ENCODE measurements at places on chromosomes 3 and 15. TPM values are rescaled to one million over a fixed set of nuclear protein-coding genes. Genes with fewer than 3 reads are reported as not detected.

- no peak for DNase-seq
Observed at GRCh38 chr3:134374791-134375581, 739 bp upstream of the AMOTL2 start.

DNA sequence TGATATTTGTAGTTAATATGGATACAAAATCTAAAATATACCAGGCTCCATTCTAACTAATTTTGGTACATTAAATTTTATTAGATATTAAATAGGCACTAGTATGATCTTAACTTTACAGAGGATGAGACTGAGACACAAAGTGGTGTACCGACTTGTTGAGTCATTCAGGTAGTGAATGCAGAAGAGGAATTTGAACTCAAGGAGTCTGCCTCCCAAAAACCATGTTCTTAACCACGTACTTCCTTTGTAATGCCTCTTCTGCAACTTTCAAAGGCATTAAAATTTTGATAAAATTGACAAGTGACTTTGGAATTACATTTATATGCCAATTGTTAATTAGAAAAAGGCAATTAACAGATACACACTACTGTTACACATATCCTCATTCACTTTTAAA, 61.8 kb downstream of the ZBBX start:
- no peak for DNase-seq

Gene IQCH
- total RNA-seq, result 2.7 TPM

GRCh38 chr3:43692971-43693370, 2.2 kb downstream of the ABHD5 start:
- no peak for DNase-seq

Gene TMEM40
- 0.27 TPM for total RNA-seq

- DNase-seq, result no peak
Observed at GRCh38 chr3:54202054-54202453, 79.7 kb downstream of the CACNA2D3 start.

GRCh38 chr3:120410541-120410940, 40.3 kb downstream of the FSTL1 start:
- no peak for DNase-seq

- DNase-seq, result no peak
Observed at GRCh38 chr15:93859176-93859575, 372.2 kb upstream of the MCTP2 start.

- no peak for DNase-seq
Observed at GRCh38 chr15:66558271-66558670, 7.5 kb downstream of the LCTL start.

- no peak for DNase-seq
Observed at GRCh38 chr3:123371859-123372685, 76.8 kb downstream of the ADCY5 start.

Gene ZDHHC23
- total RNA-seq, result 11.0 TPM

DNA sequence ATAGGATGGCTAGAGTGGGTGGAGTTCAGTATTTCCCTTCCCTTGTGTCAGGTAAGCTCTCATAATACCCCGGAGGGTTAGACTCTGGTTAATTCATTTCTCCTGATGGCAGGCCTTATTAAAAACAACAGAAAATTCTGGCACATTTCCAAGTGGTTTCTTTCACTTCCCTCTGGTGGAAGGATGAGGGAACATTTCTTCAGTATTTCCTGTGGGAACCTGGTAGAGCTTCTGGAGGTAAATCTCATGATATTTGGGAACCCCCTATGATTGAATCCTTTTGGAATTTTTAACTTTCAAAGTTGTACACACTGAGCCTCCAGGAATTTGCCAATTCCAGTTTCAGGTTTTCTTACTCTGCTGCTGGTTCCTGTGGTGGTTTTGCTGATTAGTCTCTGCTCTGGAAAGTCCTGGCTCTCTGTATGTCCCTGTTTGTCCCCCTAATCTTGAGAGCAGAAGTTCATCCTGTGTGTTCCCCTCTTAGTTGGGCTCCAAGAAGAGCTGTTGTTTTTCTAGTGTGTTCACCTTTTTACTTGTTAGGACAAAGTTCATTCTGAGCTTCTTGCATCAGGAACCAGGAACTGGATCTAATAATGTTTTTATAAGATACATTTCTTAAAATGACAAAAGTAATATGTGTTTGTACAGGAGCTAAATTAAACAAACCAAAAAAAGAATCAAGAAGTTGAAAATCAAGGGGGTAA, 12.1 kb downstream of the CHRNA7 start:
- DNase-seq, result no peak

DNA sequence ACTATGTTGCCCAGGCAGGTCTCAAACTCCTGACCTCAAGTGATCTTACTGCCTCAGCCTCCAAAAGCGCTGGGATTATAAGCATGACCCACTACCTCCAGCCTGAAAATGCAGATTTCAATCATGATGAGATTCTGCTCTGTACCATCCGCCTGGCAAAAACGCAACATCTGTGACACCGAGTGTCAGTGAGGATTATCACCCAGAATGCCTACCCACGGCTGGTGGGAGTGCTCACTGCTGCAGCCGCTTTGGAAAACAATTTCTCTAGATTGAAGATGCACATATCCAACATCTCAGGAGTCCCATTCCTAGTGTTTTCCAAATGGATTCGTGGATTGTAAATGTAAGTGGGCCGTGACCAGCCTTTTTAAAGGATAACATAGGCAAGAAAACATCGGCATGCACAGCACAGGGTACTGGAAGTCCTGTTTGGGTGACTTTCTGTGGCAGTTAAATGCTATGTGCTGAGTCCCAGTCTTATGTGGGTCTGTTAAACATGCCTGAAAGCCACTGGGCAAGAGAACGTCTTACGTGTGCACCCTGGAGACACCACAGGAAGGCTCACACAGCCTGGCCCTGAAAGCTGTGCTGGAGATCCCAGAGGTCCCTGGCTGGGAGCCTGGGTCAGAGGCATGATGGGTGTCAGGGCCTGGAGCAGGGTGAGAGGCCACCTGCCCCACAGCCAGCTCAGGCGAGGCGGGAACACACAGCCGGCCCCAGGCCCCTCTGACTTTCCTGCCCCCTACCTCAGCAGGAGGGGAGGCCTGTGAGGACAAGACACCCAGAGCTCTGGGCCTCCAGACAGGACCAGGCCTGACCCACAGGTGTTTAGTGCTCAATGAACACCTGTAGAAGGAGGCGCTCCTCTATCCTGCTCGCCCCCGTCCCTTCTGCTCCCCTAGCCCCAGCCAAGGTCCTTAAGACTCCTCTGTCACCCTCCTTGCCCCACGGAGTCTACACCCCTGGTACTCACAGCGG, 918 bp downstream of the PRSS50 start:
- DNase-seq, result no peak

DNA sequence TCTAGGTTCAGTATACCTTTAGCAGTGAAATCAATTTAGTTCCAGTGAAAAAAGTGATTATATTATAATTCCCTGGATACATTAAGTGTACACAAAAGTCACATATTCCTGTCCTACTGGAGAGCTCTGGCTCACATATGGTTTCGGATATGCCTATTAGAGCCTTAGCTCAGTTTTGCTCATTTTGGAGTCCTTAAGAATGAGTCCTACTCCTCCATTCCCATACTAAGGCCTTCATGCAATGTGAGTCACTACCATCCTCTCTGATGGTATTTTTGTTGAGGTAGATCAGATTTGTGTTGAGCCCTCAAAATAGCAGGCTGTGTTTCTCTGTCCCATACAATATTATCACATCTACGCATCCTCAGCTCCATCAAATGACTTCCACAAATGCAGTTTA, 294.2 kb upstream of the COL8A1 start:
- no peak for DNase-seq

DNA sequence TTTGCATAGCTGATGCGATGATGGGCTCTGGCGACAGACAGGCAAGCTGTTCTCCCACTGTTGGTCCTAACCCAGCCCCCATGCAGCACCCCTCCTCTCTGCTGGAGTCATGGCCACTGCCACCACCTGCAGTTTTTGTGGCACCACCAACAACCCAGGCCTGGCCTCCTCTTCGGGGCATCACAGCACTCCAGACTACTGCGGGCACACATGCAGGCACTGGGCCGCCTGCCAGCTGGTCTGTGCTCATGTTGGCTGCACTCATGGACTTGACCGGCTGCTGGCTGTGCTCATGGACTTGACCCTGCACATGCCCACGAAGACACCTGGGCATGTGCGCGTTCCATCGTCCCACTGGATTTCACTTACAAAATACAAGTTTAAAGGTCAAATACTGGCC, 130.9 kb upstream of the TMEM108 start:
- DNase-seq, result no peak

Gene RPL35A
- 345 TPM for total RNA-seq

Gene PLA2G4D
- not detected for total RNA-seq

DNA sequence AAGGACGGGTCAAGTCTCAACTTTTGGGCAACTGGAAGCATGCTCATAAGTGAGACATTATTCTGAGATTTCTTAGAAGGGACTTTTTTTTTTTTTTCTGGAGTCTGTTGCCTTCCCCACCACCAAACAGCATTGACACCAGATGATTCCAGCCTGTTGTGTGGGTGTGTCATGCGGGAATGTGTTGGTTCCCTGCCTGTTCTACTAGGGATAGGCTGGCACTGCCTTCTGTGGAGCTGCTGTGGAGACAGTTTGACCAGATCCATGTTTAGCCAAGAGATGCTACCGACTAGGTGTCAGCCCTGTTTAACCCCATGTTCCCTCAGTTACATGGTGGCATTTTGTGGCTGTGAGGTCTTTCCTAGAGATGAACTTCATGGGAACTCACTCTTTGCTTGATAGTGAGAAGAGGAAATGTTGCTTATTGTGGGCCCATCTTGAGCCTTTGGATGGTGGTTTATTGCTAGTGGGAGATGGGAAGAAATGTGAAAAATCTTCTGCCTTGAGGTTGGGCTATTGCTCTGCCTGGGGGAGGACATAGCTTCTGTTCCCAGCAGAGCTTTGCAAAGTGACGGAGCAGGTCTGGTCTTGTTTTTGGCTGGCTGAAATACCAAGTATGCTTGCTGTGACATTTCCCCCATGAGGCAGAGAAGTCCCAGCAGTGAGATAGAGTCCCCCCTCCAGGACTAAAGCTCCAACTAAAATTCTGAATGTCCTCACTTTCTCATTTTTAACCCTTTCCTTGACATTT, 31.3 kb downstream of the TRAK1 start:
- no peak for DNase-seq

Gene ARHGEF3
- total RNA-seq, result 21.0 TPM

Gene SNTN
- not detected for total RNA-seq

- no peak for DNase-seq
Observed at GRCh38 chr3:185936273-185936629, 1.6 kb downstream of the TRA2B start.

GRCh38 chr15:99014803-99015697, 7.5 kb upstream of the PGPEP1L start:
- DNase-seq, result peak; percentile 34

DNA sequence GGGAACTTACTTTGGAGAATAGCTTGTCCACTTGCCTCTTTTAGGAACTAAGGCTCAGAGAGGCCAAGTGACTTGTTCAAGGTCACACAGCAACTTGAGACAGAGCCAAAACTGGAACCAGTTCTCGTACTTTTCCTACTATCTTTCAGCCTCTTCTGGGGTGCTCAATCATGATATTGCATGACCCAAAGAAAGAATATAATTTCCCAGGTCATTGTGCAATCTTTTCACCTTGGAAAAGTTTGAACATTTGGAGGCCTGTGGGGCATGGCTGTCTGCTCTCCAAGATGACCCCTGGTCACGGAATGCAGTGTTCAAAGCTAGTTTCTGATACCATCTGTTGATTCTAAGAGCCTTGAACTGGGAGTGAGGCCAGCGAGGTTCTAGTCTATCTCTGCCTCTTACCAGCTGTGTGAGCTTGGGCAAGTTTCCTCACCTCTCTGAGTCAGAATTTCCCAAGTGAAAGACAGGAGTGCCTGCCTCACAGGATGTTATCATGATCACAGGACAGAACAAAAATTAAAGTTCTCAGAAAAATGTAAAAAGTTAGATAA, 89.7 kb downstream of the BDH1 start:
- DNase-seq, result no peak

- DNase-seq, result no peak
Observed at GRCh38 chr15:96702589-96702988, 372.1 kb downstream of the NR2F2 start.

GRCh38 chr15:61997786-61998185, 62.5 kb downstream of the VPS13C start:
- DNase-seq, result no peak

- DNase-seq, result no peak
Observed at GRCh38 chr3:45092132-45093031, 53.8 kb downstream of the CDCP1 start.

Gene LRTM1
- not detected for total RNA-seq

DNA sequence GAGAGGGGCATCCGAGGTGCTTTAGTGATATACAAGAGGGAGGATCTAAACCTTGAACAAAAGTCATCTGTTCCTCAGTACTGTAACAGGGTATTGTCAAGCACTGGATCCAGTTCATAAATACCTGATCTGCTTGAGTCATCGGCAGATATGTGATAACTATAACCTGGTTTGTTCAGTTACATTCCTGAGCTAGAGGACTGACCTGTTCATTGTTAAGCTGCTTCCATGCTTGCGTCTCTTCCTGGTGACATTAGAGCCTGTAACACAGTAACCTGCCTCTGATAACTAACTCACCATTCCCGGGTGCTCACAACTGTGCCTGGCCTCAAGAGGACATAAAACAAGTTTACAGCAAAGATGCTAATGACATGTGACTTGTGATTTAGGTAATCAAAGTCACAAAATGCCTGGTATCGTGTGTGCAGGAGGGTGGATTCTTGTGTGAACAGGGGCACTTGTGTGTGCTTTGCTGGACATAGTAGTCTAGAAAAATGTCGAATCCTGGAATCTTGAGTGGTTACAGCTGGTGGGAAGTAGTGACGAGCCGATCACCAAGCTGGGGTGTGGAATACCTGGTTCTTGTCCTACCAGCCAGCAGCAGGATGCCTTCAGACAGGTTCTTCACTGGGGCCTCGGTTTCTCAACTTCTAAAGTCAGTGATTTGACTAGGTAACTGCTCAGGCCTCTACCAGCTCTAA, 30.9 kb upstream of the POLR2M start:
- no peak for DNase-seq

Gene USP13
- total RNA-seq, result 4.6 TPM

- no peak for DNase-seq
Observed at GRCh38 chr3:61650276-61650675, 88.9 kb downstream of the PTPRG start.

DNA sequence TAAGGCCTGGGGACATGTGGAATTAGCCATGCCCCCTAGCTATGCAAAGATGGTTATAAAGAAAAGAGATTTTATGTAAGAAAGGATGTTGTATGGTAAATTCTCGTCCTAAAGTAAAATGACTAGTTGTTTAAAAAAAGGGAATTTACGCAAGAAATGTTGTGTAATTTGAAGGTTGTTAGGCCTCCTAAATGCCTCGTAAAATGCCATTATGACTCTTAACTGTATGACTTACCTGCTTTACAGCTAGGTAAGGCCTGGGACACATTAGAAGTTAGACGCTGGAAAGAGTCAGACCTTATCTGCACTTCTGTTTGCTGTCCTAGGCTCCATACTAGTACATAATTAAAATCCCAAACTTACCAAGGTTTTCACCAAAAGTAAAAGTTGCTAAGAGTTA, 17.5 kb upstream of the HHATL start:
- DNase-seq, result no peak

- DNase-seq, result no peak
Observed at GRCh38 chr3:148233403-148233802, 464.3 kb upstream of the AGTR1 start.
